ENCODE measurements at places on chromosomes 1 and 21.

GRCh38 chr1:56019472-56019871, 559.9 kb downstream of the PLPP3 start:
- DNase-seq = no peak

GRCh38 chr1:208225954-208226937, 17.9 kb downstream of the PLXNA2 start:
- DNase-seq = no peak

DNA sequence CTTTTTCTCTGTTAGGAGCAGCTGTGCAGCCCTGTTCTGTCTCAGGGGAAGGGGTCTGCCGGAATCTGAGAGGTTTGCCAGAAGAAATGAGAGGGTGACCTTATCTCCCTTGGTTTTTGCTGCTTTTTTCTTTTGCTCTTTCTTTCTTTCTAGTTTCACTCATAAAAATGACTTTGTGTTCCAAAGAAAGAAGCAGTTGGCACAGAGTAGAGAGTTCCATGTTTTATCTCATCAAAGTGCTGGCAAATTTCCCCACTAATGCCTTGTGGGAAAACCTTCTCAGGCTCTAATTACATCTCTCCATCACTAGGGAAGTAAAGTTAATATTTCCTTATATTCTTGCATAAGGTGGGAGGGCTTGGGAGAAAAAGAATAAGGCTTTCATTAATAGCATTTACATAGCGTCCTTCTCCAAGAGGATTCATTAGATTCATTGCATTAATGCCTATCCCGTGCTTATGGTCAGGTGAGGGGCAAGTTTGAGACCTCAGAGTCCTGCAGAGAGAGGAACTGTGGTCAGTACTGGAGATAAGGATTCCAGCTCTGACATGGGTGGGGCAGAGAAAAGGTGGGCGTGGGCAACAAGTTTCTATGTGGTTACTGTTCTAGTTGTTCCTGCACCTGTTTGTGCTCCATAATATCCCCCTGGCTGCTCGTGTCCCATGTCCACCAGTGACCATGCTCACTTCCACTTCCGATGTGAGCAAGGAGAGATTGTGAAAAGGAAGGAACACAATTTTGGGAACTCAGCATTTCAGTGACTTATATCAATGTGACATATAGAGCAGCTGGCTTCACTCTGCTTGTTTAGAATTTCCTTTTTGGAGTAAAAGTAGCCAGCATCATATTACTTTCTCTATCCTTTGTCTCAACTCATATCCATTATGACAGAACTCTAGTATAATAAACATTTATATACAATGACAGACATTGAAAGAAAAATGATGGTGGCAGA, 79.5 kb downstream of the DISC1 start:
- no peak for DNase-seq

DNA sequence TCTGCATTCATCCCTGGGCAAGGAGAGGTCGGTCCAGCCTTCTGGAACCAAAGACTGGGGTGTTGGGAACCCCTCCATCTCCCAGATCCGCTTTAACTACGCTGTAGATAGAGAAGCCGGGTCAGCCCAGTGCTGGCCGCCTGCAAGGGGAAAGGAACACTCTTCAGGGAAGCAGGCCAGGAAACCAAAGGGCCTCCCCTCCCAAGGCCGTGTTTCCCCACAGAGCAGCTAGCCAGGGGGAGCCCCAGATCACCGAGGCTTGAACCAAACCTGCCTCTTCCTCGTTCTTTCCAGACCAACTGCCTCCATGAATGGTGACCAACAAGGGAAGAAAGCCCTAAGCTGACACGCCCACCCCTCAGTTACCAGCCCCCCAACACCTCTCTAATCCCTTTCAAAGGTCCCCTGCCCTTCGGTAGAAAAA, 1.2 kb upstream of the CHD5 start:
- no peak for DNase-seq

GRCh38 chr1:2050461-2050792, 216 bp downstream of the PRKCZ start:
- no peak for DNase-seq

- no peak for DNase-seq
These were observed 385.2 kb upstream of the POU3F1 start for GRCh38 chr1:38431535-38432376.

- DNase-seq = no peak
These were observed 327.3 kb upstream of the SGIP1 start for GRCh38 chr1:66206563-66207144.

DNA sequence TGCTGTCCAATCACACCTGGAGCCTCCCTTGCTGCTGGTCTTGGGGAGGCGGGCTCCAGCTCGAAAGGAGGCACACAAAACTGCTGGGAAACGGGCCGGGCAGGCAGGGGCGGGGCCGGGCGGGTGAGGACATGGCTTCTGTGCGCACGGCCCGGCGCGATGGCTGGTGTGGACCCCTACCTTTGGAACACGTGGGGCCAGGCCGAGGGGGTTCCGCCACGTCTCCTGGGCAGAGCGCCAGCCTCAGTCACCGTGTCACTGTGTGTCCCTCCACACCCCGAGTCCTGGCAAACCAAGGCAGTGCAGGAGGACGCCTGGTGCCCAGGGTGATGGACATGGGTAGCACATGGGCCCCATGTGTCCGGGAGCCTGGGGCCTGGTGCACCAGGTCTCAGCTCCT, 42.0 kb upstream of the ADARB1 start:
- DNase-seq = no peak

DNA sequence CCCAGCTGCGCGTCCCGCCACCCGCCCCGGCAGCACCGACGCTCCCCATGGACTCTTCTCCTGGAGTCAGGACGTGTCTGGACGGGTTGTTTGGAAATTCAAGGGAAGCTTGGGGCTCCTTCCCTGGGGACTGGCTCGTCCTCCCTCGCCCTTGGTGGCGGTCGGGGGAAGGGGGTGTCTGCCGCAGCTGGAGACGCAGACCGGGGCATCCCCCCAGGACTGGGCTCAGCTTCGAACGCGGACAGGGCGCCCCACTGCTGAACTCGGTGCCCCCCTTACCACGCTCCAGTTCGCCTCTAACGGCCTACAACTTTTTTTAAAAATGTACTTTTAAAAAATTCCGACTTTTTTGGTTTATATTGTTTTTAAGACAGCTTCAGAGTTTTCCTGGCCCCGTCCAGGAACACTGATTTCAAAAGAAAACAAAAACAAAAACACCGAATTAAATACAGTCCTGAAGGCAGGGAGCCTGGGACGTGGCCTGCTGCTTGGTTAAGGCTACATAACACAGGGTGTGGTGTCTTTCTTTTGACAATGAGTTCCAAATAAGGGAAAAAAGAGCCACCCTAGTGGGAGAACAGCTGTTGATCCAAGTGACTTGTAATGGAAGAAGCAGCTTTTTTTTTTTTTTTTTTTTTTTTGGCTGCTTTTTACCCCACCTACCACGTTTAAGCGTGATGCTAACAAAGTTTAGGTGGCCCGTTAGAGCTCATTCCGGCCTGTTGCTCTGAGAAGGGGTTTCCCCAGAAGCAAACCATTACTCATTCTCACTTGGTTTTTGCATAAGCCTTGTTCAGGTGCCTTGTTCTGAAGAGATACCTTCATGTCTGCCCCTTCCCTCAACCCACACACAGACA, 862 bp upstream of the DIPK1A start:
- DNase-seq = peak; percentile 42

GRCh38 chr1:107669996-107670395, 295.0 kb downstream of the VAV3 start:
- DNase-seq = no peak

- no peak for DNase-seq
These were observed 18.1 kb downstream of the SLC45A3 start for GRCh38 chr1:205662135-205662738.

GRCh38 chr1:62247391-62248168, 52.9 kb downstream of the L1TD1 start:
- no peak for DNase-seq

Measured in activated T-cell treated with anti-CD3 and anti-CD28 coated beads for 48 hours (primary cell).